ENCODE measurements at places on chromosomes 11 and 22.

DNA sequence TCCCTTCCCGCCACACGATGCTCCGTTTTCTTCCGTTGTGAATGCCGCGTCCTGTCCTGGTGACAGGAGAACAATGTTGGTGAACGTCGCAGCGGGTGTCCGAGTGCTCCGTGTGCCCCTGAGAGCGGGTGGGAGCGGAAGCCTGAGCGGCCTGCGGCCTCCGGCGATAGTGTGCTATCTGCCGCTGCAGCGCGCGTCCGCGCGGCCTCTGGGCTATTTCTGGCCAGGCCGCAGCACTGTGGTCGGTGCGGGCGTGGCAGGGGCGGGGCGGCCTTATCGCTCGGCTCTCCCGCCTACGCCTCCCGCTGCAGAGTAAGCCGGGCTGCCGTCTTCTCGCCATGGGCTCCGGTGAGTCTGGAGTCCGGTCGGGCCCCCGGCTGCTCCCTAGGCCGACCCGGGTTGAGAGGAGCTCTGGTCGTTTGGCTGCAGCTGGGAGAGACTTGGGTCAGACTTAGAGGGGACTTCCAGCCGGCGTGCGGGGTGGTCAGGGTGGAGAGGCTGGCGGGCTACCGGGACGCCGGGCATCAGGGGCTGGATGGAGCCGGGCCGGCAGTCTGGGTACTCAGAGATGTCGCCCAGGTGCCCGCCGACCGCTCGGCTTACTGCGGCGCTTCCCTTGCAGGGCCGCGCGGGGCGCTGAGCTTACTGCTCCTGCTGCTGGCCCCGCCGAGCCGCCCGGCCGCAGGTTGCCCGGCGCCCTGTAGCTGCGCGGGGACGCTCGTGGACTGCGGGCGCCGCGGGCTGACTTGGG, at the start of gene GP1BB:
GP1BB (plus strand) TSS at position 308 of the 751 bp plus-strand sequence; CDS start at position 339, 31 bp downstream.
- no peak for DNase-seq

DNA sequence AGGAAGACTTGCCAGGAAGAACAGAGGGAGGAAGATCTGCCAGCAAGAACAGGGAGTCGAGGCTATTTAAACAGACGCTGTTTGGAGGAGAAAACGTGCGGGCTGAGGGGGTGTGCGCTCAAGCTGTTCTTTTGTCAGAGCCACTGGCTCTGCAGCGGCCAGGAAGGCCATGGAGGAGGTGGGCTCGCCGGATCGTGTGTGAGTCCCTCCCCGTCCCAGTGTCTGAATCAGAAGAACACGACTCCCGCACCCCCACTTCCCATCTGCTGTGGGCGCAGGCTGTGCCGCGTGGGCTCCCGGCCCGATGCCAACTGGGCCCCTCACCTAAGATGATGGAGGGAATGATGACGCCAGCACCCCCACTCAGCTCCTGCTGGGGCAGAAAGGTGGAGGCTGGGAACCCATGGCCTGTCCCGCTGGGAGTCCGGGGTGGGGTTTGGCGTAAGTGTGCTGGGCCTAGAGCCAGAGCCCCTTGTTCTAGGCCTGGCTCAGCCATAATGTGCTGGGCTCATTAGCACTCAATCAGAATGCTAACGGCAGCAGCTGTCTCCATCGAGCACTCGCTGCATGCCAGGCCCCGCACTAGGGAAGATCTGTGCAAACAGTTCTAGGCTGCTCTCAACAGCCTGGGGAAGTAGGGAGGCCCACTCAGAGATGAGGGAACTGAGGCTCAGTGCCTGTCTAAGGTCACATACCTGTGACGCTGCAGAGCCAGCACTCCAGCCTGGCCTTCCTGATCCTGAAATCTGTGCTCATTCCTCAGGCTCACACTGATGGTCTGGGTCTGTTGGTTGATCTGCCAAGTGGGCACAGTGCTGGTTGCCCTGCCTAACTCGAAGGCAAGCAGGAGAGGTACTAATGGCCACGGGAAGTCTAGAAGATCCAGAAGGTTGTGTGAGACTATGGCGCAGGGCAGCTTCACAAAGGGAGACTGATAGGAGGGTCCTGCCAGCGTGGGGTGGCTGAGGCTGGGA, 11.5 kb downstream of the NPTXR start:
- peak; percentile 85 for DNase-seq

DNA sequence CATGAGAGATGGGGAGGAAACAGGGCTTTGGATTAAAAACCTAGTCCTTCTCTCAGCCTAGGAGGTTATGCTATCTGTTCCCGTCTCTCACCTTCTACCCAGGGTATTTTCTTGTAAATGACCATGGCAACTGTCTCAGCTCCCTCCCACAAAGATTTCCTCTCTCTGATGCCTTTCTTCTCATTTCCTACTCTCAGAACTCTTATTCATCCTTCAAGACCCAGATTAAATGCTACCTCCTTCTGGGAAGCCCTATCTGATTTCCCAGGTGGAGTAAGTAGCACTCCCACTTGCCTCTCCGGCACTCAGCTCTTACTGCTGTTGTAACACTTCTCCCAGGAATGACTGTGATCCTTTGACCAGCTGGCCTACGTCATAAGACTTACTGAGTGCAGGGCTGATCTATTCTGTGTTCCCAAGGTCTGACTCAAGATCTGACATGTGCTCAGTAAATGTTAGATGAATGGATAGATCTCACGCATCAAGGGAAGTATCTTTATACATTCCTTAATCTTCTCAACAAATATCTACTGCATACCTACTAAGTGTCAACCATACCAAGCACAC, 175.0 kb downstream of the TENM4 start:
- no peak for DNase-seq

- DNase-seq = peak; percentile 82
These were observed 15.2 kb downstream of the DHCR7 start for GRCh38 chr11:71432761-71433647.

DNA sequence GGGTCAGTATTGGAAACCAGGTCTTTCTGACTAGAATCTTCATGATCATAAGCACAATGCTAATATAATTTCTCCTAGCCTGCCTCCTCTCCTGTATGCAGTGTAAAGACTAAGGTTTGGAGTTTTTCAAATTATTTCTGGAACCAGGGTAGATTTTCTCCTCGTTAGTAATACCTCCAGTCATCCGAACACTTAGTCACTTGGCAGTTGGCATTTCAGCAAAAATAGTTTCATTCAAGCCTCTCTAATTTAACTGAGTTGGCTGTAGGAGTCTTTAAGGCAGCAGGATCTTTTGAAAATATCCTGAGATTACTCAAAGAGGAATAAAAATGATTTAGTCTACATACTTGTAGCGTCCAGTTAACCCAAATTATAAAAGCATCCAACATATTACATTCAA, 6.3 kb downstream of the TYR start:
- no peak for DNase-seq

DNA sequence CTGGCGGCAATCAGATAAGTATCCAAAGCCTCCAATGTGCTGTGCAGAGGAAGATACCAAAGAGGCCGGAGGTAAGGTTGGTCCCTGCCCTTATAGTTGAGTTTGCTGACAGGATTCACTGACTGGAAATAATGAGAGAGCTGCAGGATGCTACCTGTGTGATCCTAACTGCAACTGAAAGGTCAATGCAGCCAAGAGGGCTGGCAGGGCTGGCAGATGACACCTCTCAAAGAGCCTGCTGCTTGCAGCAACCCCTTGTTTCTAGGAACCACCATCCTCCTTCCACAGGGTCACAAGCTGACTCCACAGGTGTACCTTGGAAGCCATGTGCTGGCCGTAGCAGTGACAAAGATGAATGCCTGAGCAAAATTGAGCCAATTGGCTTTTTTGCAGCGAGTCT, 348.1 kb downstream of the DDX10 start:
- no peak for DNase-seq

DNA sequence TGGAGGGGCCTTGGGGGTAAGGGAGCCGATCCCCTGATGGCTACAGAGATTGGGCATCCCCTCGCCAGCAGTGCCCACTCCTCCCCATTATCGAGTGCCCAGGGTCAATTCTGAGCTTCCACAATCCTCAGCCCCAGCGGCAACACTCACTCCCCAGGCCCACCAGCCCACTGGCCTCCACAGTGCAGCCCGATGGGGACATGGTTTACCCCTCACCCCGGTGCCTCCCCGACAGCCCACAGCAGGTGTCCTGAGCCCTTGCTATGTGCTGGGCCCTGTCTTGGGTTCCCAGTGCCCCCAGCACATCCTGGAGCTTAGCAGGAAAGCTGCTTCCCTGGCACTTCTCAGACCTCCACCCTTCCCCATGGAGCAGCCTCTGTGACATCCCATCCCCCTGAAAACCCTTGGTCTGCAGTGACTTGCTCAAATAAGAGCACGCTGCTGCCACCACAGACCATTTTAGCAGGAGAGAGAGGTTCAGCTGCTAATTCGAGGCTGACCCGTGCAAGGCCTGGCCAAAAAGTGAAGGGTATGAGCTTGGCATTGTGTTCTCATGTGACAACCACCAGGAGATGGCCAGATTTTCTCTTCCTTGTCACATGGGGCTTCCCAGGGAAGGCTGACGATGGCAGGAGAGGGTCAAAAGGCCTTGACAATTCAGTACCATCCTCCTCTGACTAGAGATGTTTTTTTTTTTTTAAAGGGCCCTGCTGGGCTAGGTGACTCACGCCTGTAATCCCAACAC, 23.6 kb downstream of the KCNJ4 start:
- no peak for DNase-seq

DNA sequence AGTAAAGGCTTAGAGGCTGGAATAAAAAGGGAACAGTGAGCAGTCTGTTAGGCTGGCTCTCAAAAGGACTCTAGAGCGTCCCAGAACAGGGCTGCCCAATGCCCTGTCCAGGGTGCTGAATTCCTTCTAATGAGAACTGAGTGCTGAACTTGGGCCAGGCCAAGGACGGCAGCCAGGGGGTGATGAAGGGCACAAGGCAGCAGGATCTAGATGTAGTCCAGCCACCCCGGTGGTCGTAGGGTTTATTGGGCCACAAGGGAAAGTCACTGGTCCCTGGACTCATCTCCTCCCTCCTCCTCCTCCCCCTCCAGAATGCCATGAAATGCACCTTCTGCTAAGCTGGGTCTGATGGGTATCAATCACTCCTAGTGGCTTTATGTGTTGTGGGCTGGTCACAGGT, 19.2 kb downstream of the NPTXR start:
- DNase-seq = peak; percentile 72

DNA sequence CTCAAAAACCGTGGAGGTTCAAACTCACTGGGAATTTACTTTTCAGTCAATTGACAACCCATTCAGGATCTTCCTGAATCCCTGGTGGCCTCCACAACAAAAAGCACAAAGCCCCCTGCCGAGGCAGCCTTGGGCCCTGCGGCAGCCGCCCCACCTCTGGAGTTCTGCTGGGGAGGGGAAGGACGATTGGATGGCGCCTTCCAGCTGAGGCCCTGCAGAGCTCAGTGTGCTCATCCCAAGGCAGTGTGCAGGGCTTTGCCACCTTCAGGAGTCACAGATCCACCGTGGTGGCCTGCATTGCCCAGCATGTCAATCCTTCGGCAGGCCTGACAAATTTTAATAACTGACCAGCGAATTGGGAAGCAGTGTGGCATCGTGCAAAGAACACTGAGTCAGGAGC, 7.4 kb downstream of the ZFTA start:
- no peak for DNase-seq

- DNase-seq = no peak
These were observed 69.1 kb upstream of the PARVG start for GRCh38 chr22:44111562-44112155.

DNA sequence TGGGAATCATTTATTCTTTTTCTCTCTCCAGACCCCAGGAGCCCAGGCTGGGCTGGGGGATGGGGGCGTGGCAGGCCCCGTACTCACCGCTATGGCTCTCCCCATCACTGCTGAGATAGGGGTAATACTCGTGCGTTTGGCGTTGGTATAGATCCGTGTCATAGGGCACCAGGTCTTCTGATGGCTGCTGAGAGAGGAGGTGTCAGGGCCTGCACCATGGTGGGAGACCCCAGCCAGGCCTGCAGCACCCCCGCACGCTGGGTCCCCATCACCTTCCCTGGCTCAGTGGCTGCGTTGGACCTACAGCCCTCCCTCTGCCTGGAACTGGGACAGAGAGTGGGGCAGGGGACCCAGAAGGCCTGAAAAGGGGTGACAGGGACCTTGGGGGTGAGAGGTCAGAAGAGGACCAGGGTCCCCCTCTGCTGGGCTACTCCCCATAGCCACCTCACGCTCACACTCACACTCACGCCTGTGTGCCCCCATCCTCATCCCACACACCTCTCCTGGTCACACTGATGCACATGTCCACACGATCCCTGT, 2.7 kb downstream of the SPI1 start:
- DNase-seq = no peak

DNA sequence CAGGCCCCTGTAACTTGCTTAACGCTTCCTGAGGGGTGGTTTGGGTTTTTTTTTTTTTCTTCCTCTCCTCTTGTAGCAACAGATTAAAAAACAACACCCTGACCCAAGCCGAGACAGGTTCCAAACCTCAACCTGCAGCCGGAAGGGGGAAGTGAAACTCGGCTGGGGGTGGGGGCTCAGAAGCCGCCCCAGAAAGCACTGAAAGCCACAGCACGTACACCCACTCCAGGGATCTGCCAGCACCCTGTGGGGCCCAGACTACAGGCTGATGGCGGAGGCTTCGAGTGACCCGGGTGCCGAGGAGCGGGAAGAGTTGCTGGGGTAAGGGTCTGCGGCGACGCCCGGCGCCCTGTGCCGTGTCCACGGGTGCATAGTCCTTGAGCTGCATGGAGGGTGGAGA, at the start of gene LSP1:
LSP1 (plus strand) TSS at position 208 of the 400 bp plus-strand sequence; CDS start at position 269, 61 bp downstream.
- no peak for DNase-seq

GRCh38 chr11:85922367-85922766, 67.2 kb downstream of the CCDC83 start:
- no peak for DNase-seq

DNA sequence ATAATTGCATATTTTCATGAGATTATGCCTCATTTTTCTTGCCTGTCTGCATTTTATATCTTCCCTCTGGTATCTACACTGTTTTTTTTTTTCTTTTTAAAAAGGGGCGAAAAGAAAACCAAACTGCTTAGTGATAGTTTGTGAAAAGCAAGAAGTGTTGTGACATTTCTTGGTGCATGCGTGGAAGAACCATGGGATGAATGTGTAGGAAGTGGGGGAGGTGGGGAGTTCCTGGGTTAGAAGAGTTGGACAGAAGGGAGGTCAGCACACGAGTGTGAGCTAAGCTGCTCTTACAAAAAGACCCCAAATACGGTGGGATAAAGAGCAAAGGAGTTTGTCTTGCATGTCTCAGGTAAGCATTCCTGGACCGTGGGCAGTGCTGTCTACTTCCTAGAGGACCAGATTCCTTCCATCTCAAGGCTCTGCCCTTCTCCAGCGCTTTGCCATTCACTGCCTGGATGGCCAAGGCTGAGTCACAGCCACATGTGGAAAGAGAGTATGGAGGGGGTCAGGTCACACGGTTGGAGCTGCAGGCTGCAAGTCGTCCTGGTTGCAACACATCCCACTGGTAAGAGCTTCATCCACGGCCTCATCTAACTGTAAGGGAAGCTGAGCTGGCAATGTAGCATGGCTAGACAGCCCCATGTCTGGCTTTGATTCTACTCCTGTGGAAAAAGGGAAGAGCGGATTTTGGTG, 300.6 kb downstream of the DDX10 start:
- no peak for DNase-seq

GRCh38 chr11:9619004-9619403, 44.9 kb upstream of the SWAP70 start:
- no peak for DNase-seq

- no peak for DNase-seq
These were observed 28.1 kb downstream of the CAPN1 start for GRCh38 chr11:65209711-65210360.

All from Ammon's horn (tissue), 1 donor.